H9 (cell line): ENCODE measurements at places on chromosomes 5 and 9.

- no peaks in the 10 kb centered on the region for H3K27me3 ChIP-seq
- peaks cover 14% of the 10 kb centered on the region for H3K36me3 ChIP-seq
- no peak for DNase-seq
Measured at GRCh38 chr5:158407824-158408195, 548.9 kb upstream of the CLINT1 start.

DNA sequence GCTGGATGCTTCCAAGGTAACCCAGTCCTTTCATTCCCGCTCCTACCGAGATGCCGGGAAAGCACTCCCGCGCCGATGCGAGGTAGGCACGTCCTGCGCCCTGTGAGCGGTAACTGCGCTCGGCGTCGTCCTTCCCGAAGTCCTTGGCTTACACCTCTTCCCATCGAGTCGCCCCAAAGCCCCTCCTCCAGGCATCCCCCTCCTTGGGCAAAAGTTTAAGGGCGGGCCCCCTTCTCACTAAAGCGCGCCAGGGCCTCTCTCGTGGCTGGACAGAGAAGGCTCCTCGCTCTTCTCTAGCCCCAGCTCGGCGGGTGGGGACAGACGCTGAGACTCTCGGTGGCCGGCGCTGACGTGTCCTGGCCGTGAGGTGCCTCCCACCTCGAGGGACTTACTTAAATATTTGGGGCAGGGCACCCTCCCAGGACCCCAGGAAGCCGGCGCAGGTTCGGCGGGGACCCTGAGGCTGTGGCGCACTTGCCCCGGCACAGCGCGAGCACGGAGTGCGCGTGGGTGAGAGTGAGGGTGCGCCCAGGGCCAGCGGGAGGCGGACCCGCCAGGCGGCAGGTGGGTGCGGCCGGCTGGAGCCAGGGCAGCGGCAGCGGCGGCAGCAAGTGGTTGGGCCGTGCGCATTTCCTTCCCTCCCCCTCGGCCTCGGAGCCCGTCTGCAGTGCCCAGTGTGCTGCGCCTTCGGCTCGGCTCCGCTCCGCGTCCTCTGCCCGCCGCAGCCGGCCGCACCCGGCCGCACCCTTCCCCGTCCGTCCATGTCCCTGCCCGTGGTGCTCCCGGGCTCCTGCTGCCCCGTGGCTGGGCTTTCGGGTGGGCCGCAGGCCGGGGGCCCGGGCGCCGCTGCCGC is at the start of gene ENTREP1:
Gene ENTREP1 (plus strand): TSS at position 667 of the 853 bp plus-strand sequence. CDS start 95 bp downstream, at position 762.
- no peaks in the 10 kb centered on the region; the same call in 1 of the 2 replicates for H3K4me1 ChIP-seq
- peak within 1 kb of the TSS; percentile 82 for H3K4me3 ChIP-seq
- DNase-seq, result peak; percentile 77

DNA sequence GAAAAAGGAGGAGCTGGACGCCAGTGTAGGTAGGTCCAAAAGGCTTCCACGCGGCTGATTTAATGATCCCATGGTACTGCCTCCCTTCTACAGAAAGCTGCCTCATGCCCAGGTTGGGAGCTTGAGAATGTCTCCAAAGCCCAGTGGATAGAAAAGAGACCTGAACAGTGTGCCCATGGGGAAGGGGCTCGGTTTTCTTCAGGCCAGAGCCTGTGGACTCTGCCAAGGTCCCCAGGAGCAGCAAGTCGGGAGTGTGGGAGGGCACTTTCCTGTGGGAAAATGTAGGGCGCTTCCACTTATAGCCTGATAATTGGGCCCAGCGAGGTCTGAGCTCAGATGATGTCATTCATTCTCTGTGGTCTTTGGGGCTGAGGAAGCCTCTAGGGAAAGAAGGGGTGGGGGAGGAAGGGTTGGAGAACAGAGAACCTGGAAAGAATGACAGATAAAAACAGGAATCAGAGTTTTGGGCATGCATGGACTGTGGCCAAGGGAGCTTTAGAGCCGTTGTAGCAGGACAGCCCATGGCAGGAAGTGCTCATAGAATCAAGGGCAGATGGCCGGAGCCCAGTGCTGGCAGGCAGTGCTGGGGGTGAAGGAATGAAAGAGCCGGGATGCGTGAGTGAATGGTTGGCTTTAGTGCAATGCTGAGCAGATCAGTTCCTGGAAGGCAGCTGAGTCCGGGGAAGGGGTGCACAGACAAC is 42.5 kb upstream of the SH3PXD2B start:
- H3K27me3 ChIP-seq, result no peaks in the 10 kb centered on the region
- no peaks in the 10 kb centered on the region for H3K4me1 ChIP-seq
- no peaks in the 10 kb centered on the region for H3K36me3 ChIP-seq
- no peak overlapping the region for H3K27ac ChIP-seq
- H3K4me3 ChIP-seq, result no peak overlapping the region
- peak; percentile 25 for DNase-seq

GRCh38 chr5:149728303-149728702 is 1.8 kb upstream of the PPARGC1B start:
- no peak overlapping the region for H3K27ac ChIP-seq
- no peak for DNase-seq
- no peaks in the 10 kb centered on the region for H3K36me3 ChIP-seq
- 0 out of 2 replicates have a peak, but pooled peaks cover 5% of the 10 kb centered on the region for H3K27me3 ChIP-seq
- H3K4me1 ChIP-seq, result no peaks in the 10 kb centered on the region; the same call in 1 of the 2 replicates
- no peak overlapping the region for H3K4me3 ChIP-seq

- DNase-seq, result peak; percentile 50
- H3K4me1 ChIP-seq, result peaks cover 7% of the 10 kb centered on the region; the same call in 1 of the 2 replicates
Measured at GRCh38 chr5:34410411-34411139, 245.6 kb upstream of the RAI14 start.

GRCh38 chr5:128572930-128573319 is 34.9 kb upstream of the FBN2 start:
- H3K4me3 ChIP-seq, result no peak overlapping the region
- no peaks in the 10 kb centered on the region for H3K4me1 ChIP-seq

DNA sequence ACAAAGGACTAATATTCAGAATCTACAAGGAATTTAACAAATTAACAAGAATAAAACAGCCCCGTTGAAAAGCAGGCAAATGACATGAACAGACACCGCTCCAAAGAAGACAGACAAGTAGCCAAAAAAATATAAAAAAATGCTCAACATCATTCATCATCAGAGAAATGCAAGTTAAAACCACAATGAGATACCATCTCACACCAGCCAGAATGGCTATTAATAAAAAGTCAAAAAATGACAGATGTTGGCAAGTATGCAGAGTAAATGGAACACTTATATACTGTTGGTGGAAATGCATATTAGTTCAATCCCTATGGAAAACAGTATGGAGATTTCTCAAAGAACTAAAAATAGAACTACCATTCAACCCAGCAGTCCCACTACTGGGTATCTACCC is 302.7 kb upstream of the RGMB start:
- H3K36me3 ChIP-seq, result no peaks in the 10 kb centered on the region
- no peak overlapping the region for H3K4me3 ChIP-seq
- no peak for DNase-seq
- H3K27ac ChIP-seq, result no peak overlapping the region
- no peaks in the 10 kb centered on the region for H3K27me3 ChIP-seq
- H3K4me1 ChIP-seq, result no peaks in the 10 kb centered on the region
